ENCODE measurements at places on chromosomes 1 and 21. TPM values are rescaled to one million over a fixed set of nuclear protein-coding genes. Genes with fewer than 3 reads are reported as not detected.

GRCh38 chr1:216075339-216075738 lies 347.9 kb downstream of the USH2A start:
- no peak for DNase-seq

DNA sequence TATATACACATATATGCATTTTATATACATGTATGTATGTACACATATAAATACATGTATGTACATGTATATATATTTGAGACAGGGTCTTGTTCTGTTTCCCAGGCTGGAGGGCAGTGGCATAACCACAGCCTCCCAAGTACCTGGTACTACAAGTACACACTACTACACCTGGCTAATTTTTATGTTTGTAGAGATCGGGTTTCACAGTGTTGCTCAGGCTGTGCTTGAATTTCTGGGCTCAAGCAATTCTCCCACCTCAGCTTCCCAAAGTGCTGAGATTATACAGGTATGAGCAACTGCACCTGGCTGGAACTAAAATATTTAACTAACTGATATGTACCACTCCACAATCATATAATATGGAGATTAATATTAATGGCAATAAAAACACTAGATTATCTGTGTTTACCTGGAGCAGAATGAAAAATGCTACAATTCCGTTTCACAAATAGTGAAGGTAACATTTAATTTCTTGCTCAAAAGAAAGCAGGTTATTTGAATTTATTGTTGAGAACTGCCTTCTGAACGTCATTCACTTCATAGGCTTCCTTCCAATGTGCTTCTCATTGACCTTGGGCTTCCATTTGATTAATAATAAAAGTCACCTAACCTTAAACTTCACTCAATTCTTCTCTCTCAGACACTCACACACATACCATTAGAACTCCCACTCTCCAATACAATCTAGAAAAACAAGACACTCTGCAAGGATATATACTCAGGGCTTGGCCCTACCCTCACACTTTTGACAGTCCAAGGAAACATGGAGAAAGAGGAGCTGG lies 57.0 kb downstream of the PTGER3 start:
- no peak for DNase-seq

GRCh38 chr1:164504749-164505148 lies 54.2 kb upstream of the PBX1 start:
- DNase-seq, result no peak

DNA sequence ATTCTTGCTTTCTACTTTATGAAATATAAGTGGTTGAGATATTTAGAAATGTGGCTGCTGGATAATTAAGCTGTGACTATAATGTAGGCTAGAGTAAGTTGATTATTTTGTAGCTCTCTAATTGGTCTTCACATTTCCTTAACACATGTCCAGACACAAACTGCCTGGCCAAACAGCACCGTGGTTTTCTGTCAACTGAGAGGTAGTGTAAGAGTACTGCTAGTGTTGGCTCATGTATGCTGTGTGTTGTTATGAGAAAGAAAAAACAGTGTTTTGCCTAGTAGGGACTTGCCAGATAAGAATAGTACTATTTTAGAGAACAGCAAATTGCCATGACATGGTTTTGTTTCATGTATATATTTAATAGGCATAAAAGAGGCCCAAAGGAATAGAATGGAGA lies 37.1 kb downstream of the TMED5 start:
- DNase-seq, result no peak

FAM151A gene
- total RNA-seq, result not detected

VPS72 gene
- 29.2 TPM for total RNA-seq

SLC22A15 gene
- total RNA-seq, result 3.6 TPM

PDC gene
- not detected for total RNA-seq

EPS15 gene
- 64.3 TPM for total RNA-seq

Data from tongue (tissue), 3 donors.